ENCODE measurements at places on chromosomes 5 and 9. TPM values are rescaled to one million over a fixed set of nuclear protein-coding genes. Genes with fewer than 3 reads are reported as not detected.

Gene ADGRV1
- total RNA-seq: not detected

Gene CTXN3
- total RNA-seq: not detected

Gene SPINK4
- total RNA-seq: not detected

Gene PCDHA9
- total RNA-seq: 0.29 TPM

Gene MYOT
- not detected for total RNA-seq

Gene SLC36A2
- not detected for total RNA-seq

Gene KIF4B
- not detected for total RNA-seq

Gene ROR2
- total RNA-seq: 13.8 TPM

Gene HSPA5
- 101 TPM for total RNA-seq

Gene PSD2
- total RNA-seq: 0.29 TPM

Gene NDOR1
- 6.2 TPM for total RNA-seq

Gene EDIL3
- total RNA-seq: 406 TPM

Gene GTF3C5
- 31.8 TPM for total RNA-seq

Gene GPX3
- 8.8 TPM for total RNA-seq

Gene F12
- total RNA-seq: not detected

Gene NELFB
- 47.4 TPM for total RNA-seq

Gene FRMD3
- total RNA-seq: 0.36 TPM

Gene PNPLA7
- total RNA-seq: 2.7 TPM

Gene GLRA1
- not detected for total RNA-seq
